ENCODE measurements at places on chromosomes 1 and 21.

GRCh38 chr1:248792342-248792741 is 33.4 kb downstream of the SH3BP5L start:
- no peak for DNase-seq

DNA sequence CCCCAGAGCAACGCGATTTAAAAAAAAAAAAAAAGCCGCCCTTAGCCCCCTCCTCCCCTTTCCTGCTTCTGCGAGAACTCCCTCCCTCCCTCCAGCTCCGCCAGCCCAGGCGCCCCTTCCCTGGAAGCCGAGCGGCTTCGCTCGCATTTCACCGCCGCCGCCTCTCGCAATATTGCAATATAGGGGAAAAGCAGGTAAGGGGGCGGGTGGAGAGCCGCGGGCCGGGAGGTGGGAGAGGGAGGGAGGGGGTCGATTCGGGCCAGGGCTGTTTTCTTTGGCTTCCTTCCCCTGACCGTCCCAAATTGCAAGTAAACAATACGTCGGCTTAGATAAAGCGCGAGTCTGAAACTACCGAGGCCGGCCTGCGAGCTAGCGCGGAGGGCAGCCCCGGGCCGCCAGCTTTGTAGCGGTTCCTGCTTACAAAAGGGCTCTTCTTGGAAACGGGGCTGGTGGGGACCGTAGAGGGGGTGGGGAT is 408 bp downstream of the LMO4 start:
- no peak for DNase-seq

DNA sequence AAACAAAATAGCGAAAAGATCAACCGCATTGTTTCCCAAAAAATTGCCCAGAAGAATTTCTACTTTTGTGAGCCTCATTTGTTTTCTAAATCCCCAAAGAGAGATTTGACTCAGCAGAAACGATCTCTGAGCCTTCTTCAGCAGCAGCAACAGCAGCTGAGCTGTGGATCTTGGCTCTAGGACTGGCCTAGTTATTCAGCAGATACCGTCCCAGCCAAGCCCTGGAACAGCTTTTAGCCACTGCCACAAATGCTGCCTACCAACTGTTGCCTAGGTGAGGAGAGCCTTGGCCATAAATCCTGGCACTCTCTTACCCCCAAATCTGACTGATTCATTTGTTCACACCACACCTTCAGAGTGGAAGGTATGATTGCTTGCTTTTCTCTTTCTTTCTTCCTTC is 320.1 kb downstream of the TGFB2 start:
- no peak for DNase-seq

DNA sequence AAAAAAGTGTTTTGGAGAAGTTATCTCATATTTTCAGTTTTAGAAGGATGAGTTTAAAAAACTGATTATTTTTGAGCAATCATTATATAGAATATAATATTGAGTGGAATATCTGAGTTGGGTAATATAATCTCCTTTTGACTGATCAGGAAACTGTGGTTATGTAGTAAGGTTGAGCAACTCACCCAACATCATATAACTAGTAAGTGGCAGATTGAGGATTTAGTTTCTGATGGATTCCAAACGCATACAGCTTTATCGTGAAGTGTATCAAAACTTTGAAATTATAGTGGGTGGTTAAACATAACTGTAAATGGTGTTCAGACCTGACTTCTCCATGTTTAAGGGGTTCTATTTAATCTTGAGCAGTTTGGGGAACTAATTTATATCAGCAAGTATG is 98.6 kb downstream of the OLFM3 start:
- no peak for DNase-seq

- DNase-seq = no peak
These were observed 8.8 kb downstream of the GIPC2 start for GRCh38 chr1:78054559-78054958.

- DNase-seq = no peak
These were observed 37.2 kb downstream of the WNT4 start for GRCh38 chr1:22105611-22106207.
